ENCODE measurements at places on chromosomes 6 and 20.

- no peak overlapping the region for H3K4me3 ChIP-seq
- no peaks in the 10 kb centered on the region for H3K36me3 ChIP-seq
- H3K27me3 ChIP-seq, result no peaks in the 10 kb centered on the region
- H3K27ac ChIP-seq, result no peak overlapping the region
- DNase-seq, result peak; percentile 79
Observed at GRCh38 chr6:39892490-39893129, 41.7 kb downstream of the MOCS1 start.

DNA sequence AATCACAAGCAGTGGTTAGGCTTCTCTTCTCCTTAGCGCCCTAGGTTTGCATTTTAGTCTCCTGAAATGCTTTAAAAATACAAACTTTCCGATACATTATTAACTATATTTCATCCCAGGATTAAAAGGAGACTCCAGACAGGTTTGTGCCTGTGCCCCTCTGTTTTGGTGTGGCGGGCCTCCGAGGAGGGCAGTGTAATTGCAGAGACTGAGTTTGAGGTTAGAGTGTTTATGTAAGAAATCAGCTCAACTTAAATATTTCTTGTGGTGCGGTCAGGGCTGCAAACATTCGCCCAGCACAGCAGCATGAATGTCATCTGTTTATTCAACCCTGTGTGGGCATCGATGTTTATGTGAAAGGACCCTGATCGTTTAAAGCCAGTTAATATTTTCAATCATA, 130.4 kb upstream of the AKAP12 start:
- no peak overlapping the region for H3K4me3 ChIP-seq
- H3K27me3 ChIP-seq, result no peaks in the 10 kb centered on the region
- no peaks in the 10 kb centered on the region for H3K36me3 ChIP-seq
- no peak for DNase-seq

DNA sequence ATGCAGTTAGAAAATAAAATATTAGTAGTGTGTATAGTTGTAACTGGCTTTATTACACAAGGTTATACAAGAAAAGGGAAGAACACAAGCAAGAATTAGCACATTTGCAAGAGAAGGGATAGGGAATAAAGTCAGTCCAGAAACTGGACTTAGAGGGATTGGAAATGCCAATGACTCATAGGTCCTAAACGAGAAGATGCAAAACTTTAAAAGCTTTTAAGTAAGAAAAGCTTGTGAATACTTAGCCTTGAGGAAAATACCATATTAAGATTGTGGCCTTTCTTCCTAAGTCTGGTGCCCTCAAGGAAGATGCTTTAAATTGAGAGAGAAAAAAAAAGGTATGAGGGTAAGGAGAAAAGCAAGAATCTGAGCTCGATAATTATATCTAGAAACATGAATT, 102.3 kb upstream of the MCHR2 start:
- no peaks in the 10 kb centered on the region for H3K27me3 ChIP-seq
- H3K4me3 ChIP-seq, result no peak overlapping the region
- H3K27ac ChIP-seq, result no peak overlapping the region
- H3K4me1 ChIP-seq, result peaks cover 3% of the 10 kb centered on the region

- H3K27me3 ChIP-seq, result no peaks in the 10 kb centered on the region
- no peak for DNase-seq
- no peak overlapping the region for H3K4me3 ChIP-seq
- no peaks in the 10 kb centered on the region for H3K36me3 ChIP-seq
Observed at GRCh38 chr6:14671937-14672336, 554.4 kb downstream of the CD83 start.

DNA sequence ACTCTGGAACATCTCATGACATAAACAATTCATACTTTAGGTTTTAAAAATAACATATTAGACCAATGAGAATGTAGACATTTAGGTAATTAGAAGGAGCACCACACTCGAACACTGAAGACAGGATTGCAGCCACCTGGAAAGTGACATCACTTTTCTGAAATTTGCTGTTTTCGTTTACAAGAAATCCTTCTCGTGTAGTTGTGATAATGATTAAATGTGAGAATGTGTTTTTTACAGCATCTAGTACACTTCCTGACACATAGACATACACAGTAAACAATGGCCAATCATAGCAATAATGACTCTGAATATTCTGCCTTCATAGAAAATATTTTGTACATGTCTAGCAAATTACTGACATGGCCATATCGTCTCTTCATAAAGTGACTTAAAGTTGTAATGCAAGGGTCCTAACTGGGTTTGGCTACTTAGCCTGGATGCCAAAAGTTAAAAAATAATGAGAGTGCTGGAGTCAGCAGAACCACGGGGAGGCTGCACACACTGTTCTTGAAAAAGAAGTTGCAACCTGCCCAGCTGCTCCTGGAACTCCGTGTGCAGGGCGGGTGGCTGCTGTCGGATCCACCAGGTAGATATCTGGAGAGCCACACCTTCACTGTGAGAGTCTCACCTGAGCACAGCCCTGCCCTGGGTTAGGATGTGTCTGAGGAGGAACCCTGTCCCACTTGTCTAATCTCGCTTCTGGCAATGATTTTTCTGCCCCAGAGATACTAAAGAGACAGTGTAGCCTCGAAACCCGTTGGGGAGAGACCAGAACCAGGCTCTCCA, 212.9 kb downstream of the QKI start:
- H3K4me1 ChIP-seq, result no peaks in the 10 kb centered on the region
- H3K27me3 ChIP-seq, result no peaks in the 10 kb centered on the region
- no peak overlapping the region for H3K4me3 ChIP-seq
- DNase-seq, result no peak

DNA sequence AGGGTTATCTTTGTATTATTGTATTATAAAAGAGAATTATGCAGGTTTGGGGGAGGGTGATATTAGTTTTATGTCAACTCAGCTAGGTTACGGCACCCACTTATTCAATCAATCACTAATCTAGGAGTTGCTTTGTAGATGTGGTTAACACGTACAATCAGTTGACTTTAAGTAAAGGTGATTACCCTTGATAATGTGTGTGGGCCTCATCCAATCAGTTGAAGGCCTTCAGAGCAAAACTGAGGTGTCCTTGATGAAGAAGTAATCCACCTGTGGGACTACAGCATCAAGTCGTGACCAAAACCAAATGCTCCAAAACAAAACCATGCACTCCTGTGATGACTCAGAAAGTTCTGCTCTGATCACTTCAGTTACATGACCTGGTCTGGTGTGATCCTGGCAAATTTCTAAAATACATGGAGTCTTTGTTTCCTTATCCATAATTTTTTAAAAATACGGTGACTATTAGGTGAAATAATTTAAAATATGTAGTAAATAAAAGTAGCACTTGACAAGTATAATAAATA, 114.1 kb downstream of the IYD start:
- peaks cover 16% of the 10 kb centered on the region for H3K27me3 ChIP-seq
- H3K4me1 ChIP-seq, result no peaks in the 10 kb centered on the region
- H3K36me3 ChIP-seq, result no peaks in the 10 kb centered on the region
- no peak overlapping the region for H3K27ac ChIP-seq

- peaks cover 3% of the 10 kb centered on the region for H3K36me3 ChIP-seq
- no peak for DNase-seq
- H3K27me3 ChIP-seq, result no peaks in the 10 kb centered on the region
- no peak overlapping the region for H3K27ac ChIP-seq
- H3K4me1 ChIP-seq, result no peaks in the 10 kb centered on the region
- H3K4me3 ChIP-seq, result no peak overlapping the region
Observed at GRCh38 chr6:16657768-16658167, 103.5 kb downstream of the ATXN1 start.

DNA sequence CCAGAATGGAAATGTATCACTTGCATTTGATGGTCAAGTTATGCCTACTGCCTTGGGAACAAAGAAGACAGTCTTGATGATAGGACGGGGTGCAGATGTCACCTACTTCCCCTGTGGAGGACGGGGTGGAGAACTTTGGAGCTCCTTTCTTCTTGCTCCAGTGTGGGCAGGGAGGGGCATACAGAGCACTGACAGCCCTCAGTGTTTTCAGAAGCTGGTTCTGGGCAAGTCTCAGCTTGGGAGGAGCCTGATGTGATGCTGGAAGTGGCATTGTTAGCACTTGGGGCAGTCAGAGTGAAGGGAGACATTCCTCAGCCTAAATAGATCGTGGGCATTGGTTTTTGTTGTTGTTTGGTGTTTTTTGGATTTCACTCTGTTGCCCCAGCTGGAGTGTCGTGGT, 59.7 kb downstream of the SYNJ2 start:
- H3K27me3 ChIP-seq, result no peaks in the 10 kb centered on the region
- H3K4me1 ChIP-seq, result peaks cover 52% of the 10 kb centered on the region
- DNase-seq, result peak; percentile 53
- H3K4me3 ChIP-seq, result no peak overlapping the region
- H3K36me3 ChIP-seq, result peaks cover 5% of the 10 kb centered on the region

DNA sequence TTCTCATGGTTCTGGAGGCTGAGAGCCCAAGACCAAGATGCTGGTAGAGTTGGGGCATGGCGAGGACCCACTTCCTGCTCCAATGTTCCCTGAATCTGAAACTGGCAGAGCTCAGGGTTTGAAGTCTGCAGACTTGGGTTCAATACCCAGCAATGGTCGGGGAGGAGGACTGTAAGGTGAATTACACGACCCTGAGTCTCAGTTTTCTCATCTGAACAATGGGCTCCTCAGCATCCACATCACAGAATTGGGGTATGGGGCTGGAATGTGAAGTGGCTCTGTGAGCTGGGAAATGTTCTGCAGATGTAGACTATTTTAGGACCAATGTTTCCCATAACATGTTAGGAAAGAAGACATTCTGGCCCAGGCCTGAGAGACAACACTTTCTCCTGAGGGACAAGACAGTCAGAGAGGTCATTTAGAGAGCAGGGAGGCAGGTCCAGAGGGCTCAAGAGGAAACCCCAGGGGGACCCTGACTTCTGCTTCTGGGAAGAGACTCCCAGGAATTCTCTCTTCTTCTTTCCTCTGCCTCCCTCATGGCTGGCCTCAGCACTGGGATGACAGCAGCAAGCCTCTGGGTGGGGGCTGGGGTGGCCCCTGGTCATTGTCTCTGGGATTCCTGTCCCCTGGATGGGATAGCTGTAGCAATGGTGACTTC, 141.3 kb upstream of the PMEPA1 start:
- no peak for DNase-seq
- H3K4me3 ChIP-seq, result no peak overlapping the region
- peaks cover 14% of the 10 kb centered on the region for H3K27me3 ChIP-seq
- H3K4me1 ChIP-seq, result no peaks in the 10 kb centered on the region

- no peaks in the 10 kb centered on the region for H3K27me3 ChIP-seq
- no peak overlapping the region for H3K27ac ChIP-seq
- peaks cover 18% of the 10 kb centered on the region for H3K4me1 ChIP-seq
- no peak for DNase-seq
- H3K36me3 ChIP-seq, result no peaks in the 10 kb centered on the region
- no peak overlapping the region for H3K4me3 ChIP-seq
Observed at GRCh38 chr6:134593887-134594286, 276.0 kb upstream of the SGK1 start.

DNA sequence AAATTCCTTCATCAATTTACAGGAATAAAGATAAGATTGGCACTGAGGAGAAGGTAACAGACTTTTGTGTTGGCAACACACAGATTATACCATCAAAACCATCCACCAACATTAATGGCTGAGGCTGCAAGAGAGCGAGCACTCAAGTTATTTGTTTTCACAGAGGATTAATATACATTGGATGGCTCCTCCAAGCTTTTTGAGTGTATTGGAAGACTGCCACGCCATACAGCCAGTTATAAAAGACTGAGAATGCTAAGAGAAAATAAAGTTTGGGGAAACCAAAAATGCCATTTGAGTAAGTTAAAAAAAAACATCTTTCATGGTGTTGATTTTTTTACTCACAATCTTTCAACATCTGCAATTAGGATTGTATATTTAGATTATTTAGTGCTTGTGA, 973.8 kb upstream of the SLC35B3 start:
- H3K36me3 ChIP-seq, result no peaks in the 10 kb centered on the region
- no peaks in the 10 kb centered on the region for H3K27me3 ChIP-seq
- no peak overlapping the region for H3K4me3 ChIP-seq
- H3K27ac ChIP-seq, result no peak overlapping the region

DNA sequence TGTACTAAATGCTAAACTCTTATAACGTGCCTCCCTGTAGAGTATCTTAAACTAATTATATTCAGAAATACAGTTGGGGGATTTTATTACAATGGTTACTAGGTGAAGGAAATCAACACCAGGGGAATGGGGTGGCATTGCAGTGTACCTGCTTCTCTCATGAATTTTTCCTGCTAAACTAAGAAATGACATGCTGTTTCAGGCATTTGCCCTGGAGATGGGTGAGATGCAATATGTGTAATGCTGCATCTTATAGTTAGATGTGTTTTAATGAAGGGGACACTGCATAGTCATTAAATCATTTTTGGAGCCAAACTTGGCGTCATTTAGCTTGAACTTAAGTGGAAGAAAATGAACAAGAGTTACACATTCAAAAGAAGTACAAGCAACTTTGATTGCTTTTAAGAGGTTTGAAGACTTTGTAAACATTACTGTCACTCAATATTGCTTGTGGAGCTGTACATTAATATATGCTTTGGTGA, 4.3 kb downstream of the EYA4 start:
- peaks cover 57% of the 10 kb centered on the region for H3K27me3 ChIP-seq
- no peak for DNase-seq

DNA sequence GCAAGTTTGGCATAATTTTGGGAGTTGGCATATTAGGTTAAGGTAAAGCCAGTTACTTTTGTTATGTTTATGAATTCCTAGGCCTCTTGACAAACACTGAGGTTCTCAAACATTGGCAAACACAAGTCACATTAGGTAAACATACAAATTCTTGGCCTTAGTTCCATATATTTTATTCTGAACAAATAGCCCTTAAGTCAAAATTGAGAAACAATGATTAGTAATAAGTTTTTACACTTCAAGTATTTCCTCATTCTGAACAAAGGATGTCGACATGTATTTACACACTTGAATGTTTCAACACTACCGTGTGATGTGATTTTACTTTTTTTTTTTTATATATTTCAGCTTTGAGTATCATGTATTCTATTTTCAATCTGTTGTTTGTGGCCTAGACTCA, 3.8 kb upstream of the ECHDC1 start:
- H3K27me3 ChIP-seq, result no peaks in the 10 kb centered on the region
- no peaks in the 10 kb centered on the region for H3K36me3 ChIP-seq
- H3K4me3 ChIP-seq, result no peak overlapping the region
- H3K27ac ChIP-seq, result no peak overlapping the region
- peak; percentile 39 for DNase-seq

- H3K27ac ChIP-seq, result no peak overlapping the region
- no peaks in the 10 kb centered on the region for H3K4me1 ChIP-seq
- no peak overlapping the region for H3K4me3 ChIP-seq
- no peaks in the 10 kb centered on the region for H3K36me3 ChIP-seq
Observed at GRCh38 chr6:55319961-55320695, 7.1 kb upstream of the GFRAL start.

All from GM23248 (cell line).